Lung microvascular endothelial cell (primary cell): ENCODE measurements at places on chromosomes 11 and 22. TPM values are rescaled to one million over a fixed set of nuclear protein-coding genes. Genes with fewer than 3 reads are reported as not detected.
A peak's percentile ranks its signal among the peaks of the same experiment; 100 is the strongest.

MS4A3 gene
- total RNA-seq: not detected in 2 replicates

- DNase-seq: no peak
Measured at GRCh38 chr11:69911310-69912160, 92.3 kb upstream of the FGF3 start.

DNA sequence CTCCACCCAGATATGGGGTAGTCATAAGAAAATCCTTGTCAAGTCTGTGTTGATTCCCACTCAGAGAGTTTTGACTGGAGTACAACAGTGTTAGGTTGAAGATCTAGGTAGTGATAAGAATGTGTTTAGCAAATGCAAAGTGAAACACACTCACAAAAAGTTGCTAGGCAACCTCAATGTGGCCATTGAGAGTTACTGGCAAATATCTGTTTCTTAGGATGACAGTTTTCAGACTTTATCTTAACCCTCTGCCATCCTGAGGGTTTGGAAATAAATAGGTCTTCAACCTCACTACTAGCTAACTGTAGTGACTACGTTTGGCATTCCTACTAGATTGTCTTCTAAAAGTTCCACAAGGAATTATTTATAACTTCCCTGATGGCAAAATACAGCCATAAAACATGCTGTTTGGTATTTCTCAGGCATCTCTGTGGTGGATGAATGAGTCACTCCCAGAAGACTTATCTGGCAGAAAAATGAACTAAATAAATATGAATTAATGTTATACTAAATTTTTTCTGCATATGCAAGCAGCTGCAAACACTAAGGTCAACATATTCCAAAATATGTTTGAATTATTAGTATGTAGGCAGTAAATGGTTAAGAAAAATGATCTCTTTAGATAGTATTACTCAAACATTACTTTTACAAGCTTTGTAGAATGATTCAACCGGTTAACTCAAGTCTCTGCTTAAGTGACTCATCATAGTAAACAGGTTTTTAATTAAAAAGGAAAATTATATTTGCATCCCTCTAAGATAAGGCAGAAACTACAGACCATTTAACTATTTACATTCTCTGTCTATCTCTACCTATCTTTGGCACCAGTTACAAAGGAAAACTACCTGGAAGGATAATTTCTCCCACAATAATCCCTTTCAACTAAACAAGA is 17.1 kb upstream of the SYTL2 start:
- DNase-seq: no peak

DNA sequence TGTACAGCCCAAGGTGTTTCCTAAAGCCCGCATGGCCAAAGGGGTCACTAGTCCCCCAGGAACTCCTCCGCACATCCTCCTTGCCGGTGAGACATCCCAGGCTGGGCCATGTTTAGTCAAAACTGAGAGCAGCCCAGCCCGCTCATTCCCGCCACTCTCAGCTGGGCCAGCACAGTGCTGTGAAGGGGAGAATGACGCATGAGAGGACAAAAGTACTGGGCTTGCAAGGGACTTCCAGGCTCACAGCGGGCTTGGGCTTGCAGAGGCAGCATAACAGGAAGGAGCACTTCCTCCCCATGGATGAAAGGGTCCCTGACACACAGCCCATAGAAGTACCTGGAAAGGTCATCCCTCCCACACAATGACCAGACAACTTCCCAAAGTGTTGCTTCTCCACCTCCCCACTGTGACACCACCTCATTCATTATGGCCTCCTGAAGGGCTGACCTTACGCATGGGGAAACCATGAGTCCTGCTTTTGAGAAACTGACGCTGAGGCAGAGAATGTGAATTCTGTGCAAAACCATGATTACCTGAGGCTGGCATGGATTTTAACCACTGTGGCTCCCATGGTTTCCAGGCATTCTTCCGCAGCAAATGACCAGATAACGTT is 19.1 kb downstream of the ETS1 start:
- peak; percentile 51 for DNase-seq

- DNase-seq: no peak
Measured at GRCh38 chr11:77568306-77568705, 21.4 kb upstream of the AQP11 start.

DNA sequence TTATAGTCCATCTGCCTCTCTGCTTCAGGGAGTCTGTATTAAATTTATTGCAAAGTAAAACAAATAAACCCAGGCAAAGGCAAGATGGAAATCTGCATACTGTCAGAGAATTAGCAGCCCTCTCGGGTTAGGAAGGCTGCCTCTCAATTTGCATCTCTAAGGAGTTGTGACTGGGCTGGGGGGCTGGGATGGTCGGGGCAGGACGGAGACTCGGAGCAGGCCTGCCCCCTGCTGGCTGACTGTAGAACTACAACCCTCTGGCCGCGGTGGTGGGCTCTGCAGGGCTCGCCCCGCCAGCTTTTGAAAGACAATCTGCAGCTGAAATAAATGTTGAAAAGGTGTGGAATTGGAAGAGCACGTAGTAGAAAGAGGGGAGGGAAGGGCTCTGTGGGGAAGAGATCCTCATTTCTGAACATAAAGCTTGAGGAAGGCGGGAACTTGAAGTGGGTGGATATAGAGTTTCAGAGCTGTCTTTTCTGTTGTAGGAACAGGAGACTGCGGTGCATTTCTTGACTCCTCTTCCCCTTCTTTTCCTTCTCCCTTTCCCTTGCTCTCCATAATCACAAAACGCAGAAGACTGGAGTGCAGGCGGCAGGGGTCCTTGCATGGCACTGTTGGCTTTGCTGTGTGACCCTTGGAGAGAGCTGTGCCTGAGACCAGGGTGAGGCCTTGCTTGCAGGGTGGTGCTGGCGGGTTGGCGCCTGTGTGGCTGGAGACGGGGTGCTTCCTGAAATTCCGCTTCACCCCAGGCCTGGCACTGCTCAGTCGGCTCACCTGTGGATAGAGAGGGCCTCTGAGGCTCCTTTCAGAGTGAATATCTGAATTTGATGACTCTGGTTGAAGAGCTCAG is 22.6 kb upstream of the PKNOX2 start:
- peak; percentile 44 for DNase-seq

DNA sequence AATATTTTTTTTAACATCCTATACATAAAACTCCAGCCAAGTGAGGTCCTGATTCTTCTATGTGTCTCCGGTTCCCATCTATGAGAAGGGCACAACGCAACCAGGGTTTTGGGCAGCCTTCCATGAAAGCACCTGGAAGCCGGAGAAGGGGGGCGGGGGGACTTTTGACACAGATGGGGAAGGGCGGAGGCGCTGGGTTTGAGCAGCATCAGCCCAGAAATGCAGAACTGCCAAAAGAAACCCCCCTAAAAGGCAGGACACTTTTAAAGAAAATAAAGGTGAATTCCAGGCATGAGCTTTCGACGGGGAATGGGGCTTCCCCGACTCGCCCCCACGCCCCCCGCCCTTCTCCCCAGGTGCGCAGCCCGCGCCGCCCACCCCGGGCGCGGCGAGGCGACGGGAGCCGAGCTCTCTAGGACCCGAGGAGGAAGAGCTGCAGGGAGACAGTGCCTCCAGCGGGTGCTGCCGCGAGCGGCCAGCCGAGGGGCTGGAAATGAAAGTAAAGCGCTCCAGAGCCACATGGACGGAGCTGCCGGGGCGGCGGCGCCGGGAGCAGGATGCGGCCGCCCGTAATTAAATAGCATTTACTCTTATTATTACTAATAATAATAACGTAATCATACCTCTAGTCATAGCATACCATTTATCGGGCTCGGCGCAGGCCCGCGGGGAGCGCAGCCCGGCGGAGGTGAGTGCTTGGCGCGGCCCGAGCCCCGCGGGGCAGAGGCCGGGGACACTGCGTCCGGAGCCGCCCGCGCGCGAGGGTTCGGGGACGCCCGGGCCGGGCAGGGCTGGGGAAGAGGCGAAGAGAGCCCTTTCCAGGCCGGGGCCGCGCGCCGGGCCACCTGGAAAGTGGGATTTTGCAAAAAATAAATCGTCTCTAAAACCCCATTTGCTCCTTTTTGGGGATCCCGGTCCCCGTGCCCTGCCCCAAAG is at the start of gene ZC3H7B:
Gene ZC3H7B (plus strand): TSS at position 441 of the 936 bp plus-strand sequence. CDS start 19,136 bp downstream, outside the sequence.
- peak; percentile 88 for DNase-seq

AQP11 gene
- 0.22 and 0.40 TPM in 2 replicates for total RNA-seq

DNA sequence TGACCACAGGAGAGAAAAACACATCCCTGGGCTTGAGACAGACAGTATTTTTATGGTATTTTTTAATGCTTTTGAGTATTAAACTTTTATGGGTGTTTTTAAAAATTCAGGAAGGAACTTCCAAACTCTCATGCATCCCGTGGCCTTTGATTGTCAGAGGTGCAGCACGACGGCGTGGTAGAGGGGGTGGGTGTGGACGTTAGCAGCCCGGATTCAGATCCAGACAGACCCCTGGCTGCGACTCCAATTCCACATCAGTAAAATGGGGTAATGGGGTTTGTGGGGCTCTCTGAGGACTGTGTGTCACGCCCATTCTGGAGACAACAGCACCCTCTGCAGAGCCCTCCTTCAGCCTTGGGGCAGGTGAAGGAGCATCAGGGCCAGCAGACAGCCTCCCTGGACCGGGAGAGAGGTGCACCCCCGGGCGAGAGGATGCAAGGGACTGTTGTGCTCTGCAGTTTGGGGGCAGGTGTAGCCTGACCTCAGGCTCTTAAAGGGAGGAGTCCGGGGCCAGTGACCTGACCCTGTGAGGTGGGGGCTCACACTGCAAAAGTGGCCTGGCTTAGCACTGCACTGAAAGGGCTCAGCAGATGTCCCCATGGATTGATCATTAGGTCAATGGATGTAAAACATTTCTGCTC is 1024.3 kb downstream of the TBC1D22A start:
- no peak for DNase-seq

BLID gene
- total RNA-seq: 0.22 TPM in 1 of 2 replicates, not detected in the other

KRTAP5-11 gene
- not detected in 2 replicates for total RNA-seq

DNA sequence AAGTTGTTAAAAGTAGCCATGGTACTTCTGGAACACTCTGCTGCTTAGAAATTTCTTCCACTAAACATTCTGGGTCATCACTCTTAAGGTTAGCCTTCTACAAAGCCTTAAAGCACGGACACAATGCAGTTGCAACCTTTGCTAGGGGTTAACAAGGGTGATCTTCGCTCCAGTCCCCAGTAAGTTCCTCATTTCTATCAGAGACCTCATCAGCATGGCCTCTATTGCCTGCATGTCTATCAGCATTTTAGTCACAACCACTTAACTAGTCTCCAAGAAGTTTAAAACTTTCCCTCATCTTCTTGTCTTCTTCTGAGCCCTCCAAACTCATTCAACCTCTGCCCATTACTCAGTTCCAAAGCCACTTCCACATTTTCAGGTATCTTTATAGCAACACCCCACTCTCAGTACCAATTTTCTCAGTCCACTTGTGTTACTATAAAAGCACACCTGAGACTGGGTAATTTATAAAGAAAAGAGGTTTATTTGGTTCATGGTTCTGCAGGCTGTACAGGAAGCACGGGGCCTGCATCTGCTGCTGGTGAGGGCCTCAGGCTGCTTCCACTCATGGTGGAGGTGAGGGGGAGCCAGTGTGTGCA is 48.7 kb upstream of the TH start:
- no peak for DNase-seq

KDM4D gene
- total RNA-seq: 0.20 and 0.22 TPM in 2 replicates

BTBD10 gene
- total RNA-seq: 80.2 and 98.0 TPM in 2 replicates

PRG3 gene
- total RNA-seq: not detected in 2 replicates

HRAS gene
- 45.4 and 47.3 TPM in 2 replicates for total RNA-seq

H19 gene
- total RNA-seq: 20.0 and 53.6 TPM in 2 replicates

- DNase-seq: no peak
Measured at GRCh38 chr22:36102995-36103394, 57.6 kb downstream of the APOL3 start.

- DNase-seq: peak; percentile 80
Measured at GRCh38 chr22:32378707-32379272, 21.1 kb downstream of the RFPL3 start.

GLYATL1 gene
- not detected in 2 replicates for total RNA-seq

GRCh38 chr11:35955636-35956035 is 11.8 kb downstream of the LDLRAD3 start:
- DNase-seq: no peak

- DNase-seq: no peak
Measured at GRCh38 chr22:26952451-26953011, 295.1 kb downstream of the MIAT start.

DNA sequence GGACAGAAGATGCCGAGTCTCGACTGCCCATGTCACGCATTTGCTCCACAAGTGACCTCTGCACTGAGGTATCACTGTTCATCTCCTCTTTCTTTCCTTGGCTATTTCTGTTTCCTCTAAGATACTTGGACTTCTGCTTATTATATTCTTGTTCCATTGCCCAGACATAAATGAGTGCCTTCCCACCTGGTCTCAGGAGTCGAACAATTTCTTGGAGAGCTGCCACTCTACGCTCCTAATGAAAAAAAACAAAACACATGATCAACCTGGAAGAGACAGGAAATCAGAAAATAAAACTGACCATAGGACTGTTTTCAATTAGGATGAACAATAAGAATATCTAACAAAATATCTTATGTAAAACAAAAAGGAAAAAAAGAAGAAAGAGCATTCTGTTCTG is 47.4 kb upstream of the CWF19L2 start:
- DNase-seq: no peak

GRCh38 chr22:45162531-45162930 is 1.2 kb upstream of the NUP50 start:
- no peak for DNase-seq

VSIG10L2 gene
- not detected in 2 replicates for total RNA-seq

DNA sequence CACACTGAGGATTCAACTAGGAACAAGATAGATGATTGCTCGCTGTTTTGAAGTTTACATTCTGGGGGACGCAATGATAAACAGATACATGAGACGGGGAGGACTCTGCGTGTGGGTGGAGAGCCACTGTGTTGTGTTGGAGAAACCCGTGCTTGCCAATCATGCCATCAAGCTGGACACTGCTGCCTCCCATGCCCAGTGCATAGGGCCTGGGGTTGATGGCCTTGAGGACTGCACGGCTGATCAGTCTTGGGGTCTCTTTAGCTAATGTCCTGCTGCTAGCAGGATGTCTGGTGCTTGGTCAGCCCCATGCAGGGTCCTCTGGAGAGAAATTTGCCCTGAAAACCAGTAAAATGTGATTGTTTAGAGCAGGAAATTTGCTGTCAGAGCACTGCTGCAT is 221.2 kb upstream of the B3GAT1 start:
- DNase-seq: no peak

RASD2 gene
- total RNA-seq: not detected in 2 replicates

GRCh38 chr11:13126430-13126829 is 117.3 kb downstream of the RASSF10 start:
- peak; percentile 87 for DNase-seq

SNX32 gene
- total RNA-seq: under 0.01 and 0.44 TPM in 2 replicates

SREBF2 gene
- 36.4 and 47.2 TPM in 2 replicates for total RNA-seq

DNA sequence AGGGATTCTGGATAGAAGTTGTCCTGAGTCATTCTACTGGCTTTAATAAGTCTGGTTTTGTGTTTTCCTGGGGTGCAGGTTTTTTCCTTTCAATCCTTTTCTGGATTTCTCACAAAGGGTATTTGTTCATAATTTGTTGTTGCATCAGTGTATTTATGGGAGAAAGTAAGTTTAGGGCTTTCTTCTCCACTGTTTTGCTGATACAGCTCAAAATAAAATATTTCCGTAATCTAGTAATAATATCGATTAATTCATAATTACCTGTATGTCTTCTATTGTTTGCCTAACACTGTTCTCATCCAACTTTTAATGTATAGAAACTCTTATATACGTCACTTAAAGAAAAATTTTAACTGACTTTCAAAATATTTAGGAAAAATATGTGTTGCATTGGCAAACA is 728.2 kb downstream of the LUZP2 start:
- DNase-seq: no peak
